ENCODE measurements at places on chromosomes 2 and 18.

DNA sequence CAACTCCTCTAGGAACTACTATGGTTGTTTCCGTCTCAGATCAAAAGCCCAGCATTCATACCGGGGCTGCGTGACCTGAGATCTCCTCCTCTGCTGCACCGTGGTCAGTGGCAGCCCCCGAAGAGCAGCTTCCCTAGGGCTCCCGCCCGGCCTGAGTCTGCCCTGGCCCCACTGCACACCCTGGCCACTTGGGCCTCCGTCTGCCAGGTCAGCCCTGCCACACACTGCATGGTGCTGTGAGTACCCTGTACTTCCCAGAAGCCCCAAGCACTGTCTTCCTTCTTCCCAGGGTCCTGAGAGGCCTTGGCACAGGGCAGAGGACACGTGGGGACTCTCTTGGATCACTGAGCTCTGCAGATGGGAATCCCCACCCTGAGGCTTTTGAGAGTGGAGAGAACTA is 81.5 kb upstream of the GPC1 start:
- DNase-seq, result no peak

DNA sequence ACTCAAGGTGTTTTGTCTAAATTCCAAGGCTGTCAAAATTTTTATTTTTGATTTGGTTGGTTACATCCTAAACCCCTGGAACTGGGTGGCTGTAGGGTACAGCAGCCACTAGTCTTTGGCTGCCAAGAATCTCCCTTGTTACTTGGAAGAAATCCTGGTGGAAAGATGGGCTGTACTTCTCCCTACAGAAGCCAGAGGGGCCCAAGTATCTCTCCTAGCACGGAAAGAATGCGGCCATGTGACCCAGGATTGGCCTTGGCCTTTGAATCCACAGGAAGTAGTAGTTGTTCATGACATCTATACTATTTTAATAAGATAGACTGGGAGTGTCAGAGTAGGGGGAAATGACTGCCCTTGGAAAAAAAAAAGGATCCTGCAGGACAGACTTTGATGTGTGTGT is 54.4 kb upstream of the MYO3B start:
- no peak for DNase-seq

DNA sequence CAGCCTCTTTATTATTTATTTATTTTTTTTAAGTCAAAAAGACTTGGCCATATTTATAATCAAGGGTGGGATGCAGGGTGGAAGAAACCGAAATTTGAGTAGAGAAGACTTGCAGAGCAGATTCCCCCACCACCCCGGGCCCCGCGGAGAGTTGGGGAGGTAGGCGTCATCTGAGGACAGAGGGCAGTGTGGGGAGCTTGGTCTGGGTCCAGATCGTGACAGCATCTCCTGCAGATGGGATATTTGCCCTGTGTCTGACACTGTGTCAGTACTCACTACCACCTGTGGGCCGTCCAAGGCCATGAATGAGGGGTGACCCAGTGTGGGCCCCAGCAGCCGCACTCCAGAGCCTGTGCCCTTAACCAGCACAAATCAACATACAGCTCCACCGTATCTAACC is 10.5 kb upstream of the PRELID3A start:
- DNase-seq, result no peak

GRCh38 chr2:43149482-43150107 is 76.8 kb downstream of the ZFP36L2 start:
- DNase-seq, result no peak

DNA sequence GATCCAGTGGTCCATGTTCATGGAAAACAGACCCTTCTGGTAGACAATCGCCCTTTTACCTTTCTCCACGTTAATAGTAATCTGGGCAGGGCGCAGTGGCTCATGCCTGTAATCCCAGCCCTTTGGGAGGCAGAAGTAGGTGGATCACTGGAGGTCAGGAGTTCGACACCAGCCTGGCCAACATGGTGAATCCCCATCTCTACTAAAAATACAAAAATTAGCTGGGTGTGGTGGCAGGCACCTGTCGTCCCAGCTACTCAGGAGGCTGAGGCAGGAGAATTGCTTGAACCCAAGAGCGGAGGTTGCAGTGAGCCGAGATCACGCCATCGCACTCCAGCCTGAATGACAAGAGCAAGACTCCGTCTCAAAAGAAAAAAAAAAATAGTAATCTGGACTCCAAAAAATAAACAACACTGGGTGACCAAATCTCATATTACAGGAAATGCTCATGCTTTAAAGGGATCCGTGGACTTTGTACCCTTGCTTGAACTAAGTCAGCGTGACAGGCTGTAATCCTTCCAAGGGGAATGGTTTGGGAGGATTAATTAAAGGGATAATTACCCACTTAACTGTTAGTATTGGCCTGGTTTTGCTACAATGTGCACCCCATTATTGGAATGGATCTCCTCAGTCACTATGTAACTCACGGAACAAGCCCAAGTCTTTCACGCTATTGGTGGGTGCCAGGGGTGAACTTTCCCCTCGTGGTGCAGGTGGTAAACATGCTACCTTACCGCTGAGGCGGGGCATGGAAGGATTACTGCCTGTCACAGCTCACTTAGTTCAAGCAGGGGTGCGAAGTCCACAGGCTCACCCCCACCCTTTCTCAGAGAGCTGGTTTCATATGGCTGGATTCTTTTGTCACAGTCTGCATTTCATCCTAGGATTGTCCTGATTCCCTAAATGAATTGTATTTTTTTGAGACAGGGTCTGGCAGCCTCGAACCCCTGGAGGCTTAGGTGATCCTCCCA is 36.7 kb downstream of the PROC start:
- DNase-seq, result no peak

- DNase-seq, result no peak
These were observed 58.5 kb upstream of the CTLA4 start for GRCh38 chr2:203809084-203809521.

DNA sequence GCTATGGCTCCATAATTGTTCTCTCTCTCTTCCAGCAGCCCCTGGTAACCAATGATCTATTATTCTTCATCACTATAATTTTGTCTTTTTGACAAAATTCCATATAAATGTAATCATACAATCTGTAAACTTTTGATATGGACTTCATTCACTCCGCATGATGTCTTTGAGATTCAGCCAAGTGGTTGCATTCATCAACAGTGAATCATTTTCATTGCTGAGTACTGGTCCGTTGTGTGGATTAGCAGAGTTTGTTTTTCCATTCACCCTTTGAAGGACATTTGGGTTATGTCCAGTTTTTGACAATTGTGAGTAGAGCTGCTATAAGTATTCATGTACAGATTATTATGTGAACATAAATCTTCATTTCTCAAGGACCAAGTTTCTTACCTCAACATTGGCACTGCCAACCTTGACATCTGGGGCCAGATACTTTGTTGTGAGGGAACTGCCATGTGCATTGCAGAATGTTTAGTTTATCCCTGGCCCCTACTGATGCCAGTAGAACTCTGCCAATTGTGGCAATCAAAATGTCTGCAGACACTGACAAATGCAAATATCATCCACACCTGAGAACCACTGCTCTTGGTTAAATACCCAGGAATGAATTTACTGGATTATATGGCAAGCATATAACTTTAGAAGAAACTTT is 48.4 kb upstream of the BCL2L11 start:
- no peak for DNase-seq

DNA sequence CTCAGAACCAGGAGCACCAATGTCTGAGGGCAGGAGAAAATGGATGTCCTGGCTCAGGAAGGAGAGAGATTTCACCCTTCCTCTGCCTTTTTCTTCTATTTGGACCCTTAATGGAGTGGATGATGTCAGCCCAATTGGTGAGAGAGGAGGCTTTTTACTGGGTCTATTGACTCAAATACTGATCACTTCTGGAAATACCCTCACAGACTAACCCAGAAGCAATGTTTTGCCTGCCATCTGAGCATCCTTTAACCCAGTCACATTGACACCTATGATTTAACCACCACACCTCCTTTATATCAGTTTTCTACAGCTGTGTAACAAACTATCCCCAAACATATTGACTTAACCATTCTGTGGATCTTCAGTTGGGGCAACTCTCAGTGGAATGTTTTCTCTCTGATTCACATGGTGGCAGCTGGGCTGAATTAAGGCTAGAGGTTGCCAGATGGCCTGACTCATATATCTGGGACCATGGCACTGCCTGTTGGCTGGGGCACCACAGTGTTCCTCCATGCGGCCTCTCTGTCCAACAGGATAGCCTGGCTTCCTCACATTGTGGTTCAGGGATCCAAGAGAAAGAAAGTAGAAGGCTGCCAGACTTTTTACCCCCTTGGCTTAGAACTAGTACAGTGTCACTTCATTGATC is 18.2 kb upstream of the MBOAT2 start:
- DNase-seq, result no peak

GRCh38 chr2:150404147-150404546 is 83.3 kb downstream of the RND3 start:
- DNase-seq, result no peak

- no peak for DNase-seq
These were observed 1491.2 kb downstream of the LRP1B start for GRCh38 chr2:140639628-140640027.

- no peak for DNase-seq
These were observed 2035.3 kb upstream of the LRRTM1 start for GRCh38 chr2:82339805-82340204.

- no peak for DNase-seq
These were observed 5.1 kb downstream of the SPTBN1 start for GRCh38 chr2:54461261-54461660.

GRCh38 chr2:102661846-102662245 is 42.5 kb downstream of the SLC9A2 start:
- DNase-seq, result no peak

GRCh38 chr2:176493909-176494308 is 224.7 kb downstream of the MTX2 start:
- DNase-seq, result no peak

DNA sequence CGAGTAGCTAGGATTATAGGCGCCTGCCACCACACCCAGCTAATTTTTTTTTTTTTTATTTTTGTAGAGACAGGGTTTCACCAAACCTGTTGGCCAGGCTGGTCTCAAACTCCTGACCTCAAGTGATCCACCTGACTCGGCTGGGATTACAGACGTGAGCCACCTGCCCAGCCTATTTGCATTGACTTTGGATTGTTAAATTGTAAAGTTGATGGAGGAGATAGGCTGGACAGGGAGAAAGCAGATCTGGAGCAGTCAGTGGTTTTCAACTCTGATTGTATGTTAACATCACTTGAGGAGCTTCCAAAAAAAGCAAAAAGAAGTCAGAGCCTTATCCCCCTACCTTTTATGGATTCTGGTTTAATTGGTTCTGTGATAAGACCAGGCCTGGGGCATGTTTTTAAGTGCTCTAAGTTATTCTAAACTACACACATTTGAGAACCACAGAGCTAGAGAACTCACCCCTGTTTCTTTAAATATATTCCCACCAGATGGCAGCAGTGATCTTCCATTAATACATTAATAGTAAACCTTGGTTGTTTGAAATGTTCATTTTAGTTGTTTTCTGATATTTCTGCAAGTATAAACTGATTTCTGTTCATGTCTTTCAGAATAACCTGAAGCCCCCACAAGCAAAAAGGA is 7.5 kb downstream of the C2orf49 start:
- no peak for DNase-seq

DNA sequence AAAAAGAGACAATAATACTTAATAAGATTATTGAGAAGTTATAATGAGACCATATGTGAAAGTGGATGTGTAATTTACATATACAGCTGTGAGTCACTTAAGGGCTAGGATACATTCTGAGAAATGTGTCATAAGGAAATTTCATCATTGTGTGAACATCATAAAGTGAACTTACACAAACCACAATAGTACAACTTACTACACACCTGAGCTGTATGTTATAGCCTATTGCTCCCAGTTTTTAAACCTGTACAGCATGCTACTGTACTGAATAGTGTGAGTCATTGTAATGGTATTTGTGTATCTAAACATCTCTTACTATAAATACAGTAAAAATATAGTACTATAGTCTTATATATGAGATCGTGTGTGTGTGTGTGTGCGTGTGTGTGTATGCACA is 1420.3 kb upstream of the PIK3C3 start:
- DNase-seq, result no peak

- no peak for DNase-seq
These were observed 86.5 kb downstream of the DCC start for GRCh38 chr18:52426462-52426861.

DNA sequence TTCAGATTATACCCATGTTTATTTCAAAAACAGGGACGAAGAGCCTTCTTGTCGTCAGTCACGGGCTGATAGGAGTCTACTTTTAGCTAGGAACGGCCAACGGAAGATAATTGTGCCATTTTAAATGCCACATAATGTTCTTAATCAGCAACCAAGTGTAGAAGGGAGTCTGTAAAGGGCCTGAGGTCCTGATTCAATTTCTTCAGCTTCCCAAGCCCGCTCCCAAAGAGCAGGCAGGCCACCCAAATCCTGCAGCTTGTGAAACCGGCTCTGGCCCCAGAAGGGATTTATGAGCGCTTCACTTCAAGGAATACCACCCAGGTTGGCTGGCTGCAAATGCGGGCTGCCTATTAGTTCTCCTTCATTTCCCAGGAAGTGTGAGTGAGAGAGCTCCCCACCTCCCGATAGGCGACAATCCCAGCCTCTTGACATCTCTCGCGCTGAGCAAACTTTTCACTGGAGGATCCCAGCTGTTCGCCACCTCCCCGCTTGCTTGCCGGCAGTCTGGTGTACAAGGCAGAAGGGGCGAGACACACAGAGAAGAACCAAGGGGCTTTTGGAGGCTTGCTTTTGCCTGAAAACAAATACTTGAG is 272.9 kb downstream of the CDH20 start:
- DNase-seq, result no peak

GRCh38 chr2:59462422-59463197 is 1090.8 kb downstream of the BCL11A start:
- DNase-seq, result no peak

- DNase-seq, result no peak
These were observed 270.8 kb downstream of the NYAP2 start for GRCh38 chr2:225670111-225670974.

DNA sequence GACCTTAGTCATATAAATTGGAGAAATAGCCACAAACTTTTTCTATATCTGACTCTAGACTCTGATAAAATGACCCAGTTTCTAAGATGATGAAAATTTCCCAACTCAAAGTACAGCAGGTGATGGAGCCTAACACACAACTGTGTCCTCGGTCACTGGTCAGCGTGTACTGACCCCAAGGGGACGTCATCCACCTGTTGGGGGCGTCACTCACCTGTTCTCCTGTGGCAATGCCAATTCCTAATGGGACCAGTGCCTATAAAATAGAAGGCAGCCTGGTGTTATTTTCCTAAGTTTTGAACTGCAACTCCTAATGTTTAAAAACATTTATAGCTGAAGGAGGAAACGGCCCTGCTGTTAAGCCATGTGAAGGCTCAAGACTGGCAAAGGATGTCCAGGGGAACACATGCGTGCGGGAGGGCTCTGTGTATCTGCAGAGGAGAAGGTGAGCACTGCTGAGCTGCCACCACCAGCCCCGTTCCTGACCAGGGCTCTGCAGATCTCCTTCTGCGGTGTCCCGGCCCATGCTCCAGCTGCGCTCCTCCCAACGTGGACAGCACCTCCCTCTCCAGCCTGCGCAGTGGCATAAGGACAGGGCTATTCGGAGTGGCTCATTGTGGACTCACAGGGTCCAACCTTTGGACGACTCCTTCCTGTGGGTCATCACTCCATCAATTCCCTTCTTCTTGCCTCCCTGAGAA is 21.2 kb downstream of the TYMS start:
- no peak for DNase-seq

Measured in stimulated activated CD4-positive, alpha-beta T cell treated with anti-CD3 and anti-CD28 coated beads, Interleukin-1b, Interleukin-23, amount 100 ng/mL, for 4 hours (primary cell).